ENCODE measurements at places on chromosomes 16 and 17.

- DNase-seq: no peak
Observed at GRCh38 chr16:29699324-29700219, 20.6 kb downstream of the QPRT start.

DNA sequence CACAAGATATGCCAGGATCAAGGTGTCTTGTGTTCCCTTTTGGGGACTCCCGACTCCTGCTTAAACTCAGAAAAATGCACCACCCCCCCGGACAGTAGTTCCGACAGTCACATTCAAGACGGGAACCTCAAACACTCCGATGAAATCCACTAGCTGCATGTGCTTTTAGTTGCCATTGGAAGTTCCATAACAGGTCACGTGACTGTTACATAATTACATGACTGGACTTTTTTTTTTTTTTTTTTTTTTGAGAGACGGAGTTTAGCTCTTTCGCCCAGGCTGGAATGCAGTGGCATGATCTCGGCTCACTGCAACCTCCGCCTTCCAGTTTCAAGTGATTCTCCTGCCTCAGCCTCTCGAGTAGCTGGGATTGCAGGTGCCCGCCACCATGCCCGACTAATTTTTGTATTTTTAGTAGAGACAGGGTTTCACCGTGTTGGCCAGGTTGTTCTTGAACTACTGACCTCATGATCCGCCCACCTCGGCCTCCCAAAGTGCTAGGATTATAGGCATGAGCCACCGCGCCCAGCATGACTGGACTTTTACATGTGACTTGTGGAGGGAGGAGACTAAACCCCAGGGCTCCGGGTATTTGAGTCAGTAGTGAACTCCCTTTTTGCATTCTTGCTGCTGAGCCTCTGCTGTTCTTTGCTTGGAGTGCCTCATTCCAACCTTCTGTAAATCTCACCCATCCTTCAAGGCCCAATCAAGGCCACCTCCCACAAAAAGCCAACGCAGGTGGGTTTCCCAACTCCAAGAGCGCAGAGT, 1.6 kb downstream of the SIRT7 start:
- peak; percentile 84 for DNase-seq

GRCh38 chr16:11530171-11530940, 56.4 kb downstream of the LITAF start:
- no peak for DNase-seq

GRCh38 chr17:12040478-12040877, 19.8 kb downstream of the MAP2K4 start:
- no peak for DNase-seq

- peak; percentile 18 for DNase-seq
Observed at GRCh38 chr16:54936979-54937670, 6.5 kb downstream of the IRX5 start.

DNA sequence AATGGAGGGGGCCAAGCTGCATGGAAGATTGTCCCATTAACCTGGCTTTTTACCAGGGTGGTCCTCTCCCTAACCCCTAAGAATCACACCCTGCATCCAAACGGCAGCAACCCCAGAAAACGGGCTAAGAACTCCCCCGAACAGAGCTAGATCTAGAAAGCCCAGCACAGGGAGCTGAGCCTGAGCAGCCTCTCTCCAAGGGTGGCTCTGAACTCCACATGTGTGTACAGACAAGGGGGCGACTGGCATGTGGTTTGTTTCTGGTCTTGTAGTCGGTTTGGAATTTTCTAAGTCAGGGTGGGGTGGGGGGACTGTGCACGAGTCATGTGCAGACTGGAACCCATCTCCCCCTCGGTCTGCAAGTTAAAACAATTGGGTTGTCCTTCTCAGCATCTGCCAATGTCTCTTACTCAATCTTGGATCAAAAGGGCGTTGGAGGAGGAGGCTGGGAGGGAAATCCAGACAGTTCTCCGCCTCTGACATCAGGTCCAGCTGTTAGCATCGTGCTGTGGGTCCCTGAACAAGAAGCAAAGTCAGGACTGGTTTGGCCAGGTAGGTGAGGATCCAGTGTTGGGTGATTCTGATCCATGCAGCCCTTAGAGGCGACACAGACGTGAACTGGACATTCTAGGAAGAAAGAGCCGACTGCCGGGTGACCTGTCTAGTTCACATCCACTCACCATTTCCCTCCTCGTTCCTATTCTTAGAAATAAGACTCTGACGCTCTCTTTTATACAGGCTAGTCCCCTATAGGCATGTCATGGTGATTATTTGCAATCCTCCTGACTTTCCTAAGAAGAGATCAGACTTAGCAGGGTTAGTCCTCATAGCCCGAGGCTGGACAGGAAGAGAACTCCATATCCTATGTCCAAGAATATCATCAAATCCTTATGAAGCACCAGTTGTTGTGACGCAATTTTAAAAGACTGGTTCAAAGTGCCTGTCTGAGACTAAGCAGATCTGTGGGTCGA, 381.8 kb downstream of the SOX9 start:
- DNase-seq: peak; percentile 20

GRCh38 chr17:16329519-16330271, 23.6 kb downstream of the CENPV start:
- peak; percentile 58 for DNase-seq

GRCh38 chr16:54493061-54493460, 206.5 kb upstream of the IRX3 start:
- DNase-seq: no peak

Measured in iris pigment epithelial cell (primary cell).